ENCODE measurements at places on chromosomes 7 and 10.

- DNase-seq: no peak
Observed at GRCh38 chr10:24133835-24134234, 75.1 kb upstream of the KIAA1217 start.

- DNase-seq: no peak
Observed at GRCh38 chr7:25348104-25348503, 119.8 kb upstream of the NPVF start.

DNA sequence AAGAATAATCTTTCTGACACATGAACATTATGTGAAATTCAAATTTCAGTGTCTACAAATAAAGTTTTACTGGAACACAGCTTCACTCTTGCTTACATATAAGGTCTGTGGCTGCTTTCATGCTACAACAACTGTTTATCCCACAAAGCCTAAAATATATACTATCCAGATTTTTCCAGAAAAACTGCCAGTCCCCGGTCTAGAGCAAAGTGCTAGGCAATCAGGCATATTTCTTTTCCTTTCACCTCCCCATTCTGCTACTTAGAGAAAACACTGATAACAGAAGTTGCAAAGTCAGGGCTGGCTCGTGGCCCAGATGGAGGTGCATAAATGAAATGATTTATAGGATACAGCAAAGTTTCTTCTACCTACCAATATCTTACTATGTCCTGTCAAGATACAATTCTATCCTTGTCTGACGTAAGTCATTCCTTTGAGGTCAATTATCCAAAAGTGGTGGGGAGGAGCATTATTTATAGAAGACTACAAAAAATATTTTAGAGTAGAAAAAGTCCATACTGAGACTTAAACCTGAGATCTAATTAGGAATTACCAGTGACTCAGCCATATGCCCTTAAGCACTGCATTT is 384.1 kb downstream of the NXPH1 start:
- DNase-seq: no peak

DNA sequence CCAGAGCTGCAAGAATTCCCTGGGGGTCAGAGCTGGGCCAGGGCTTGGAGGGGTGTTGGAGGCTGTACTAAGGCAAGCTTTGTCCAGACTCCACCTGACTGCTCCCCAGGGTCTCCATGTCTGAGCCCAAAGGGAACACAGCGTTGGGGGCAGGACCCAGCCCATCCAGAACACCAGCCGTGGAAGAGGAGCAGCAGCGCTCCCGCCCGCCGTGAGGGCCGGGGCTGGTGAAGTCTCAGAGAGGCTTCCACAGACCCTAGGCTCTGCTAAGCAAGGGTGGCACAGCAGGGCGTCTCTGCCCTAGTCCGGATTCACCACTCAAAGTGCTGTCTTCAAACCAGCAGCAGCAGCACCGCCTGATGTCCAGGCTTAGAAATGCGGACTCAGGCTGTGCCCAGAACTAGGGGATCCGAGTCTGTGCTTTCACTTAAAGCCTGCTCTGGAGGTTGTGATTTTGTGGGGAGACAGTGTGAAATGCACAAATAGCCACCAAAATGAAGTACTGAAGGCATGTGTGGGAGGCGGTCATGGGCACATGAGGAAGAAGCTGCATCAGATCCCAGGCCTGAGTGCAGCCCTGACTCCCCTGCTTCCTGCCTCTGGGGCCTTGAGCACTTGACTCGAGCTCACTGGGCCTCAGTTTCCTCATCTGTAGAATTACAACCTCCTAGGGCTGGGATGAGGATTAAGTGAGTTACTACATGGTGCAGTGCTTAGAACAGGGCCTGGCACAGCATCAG is 16.6 kb upstream of the AQP1 start:
- DNase-seq: no peak

DNA sequence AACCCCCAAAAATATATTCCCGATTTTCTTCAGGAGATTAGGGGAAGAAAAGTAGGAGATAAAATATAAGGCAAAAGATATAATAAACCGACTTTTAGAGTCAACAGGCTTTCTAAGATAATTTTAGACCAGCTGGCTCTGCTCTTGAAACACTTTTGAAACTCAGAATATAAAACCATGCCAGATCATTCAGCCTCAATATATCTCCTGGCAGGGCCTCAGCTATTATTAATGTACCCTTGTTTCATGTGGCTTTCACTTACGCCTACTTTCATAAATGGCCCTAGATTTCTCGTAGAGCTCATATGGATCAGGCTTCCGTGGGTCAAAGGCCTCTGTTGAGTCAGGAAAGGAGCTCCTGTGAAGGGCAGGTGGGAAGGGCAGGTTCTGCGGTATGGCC is 396.0 kb downstream of the PHTF2 start:
- DNase-seq: no peak

GRCh38 chr10:974785-975074 is 13.5 kb upstream of the GTPBP4 start:
- DNase-seq: no peak

DNA sequence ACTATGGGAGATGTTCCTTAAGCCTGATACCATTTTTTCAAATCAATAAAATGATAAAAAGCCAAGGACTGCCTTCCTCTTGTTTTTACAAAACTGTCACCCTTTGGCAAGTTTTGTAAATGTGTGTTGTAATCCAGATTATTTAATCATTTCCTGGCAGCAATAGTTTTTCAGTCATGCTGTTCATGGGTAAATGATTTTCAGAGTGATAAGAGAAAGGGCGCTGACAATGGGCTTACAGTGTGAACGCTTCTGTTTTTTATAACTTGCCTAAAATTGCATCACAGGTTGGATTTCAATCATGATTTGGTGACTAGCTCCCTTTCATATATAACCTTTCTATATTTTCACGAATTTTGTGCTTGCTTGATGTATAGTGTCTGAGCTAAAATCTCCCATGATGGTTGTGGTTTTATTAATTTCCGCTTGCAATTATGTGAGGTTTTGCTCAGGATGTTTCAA is 19.0 kb upstream of the DMBT1 start:
- no peak for DNase-seq

DNA sequence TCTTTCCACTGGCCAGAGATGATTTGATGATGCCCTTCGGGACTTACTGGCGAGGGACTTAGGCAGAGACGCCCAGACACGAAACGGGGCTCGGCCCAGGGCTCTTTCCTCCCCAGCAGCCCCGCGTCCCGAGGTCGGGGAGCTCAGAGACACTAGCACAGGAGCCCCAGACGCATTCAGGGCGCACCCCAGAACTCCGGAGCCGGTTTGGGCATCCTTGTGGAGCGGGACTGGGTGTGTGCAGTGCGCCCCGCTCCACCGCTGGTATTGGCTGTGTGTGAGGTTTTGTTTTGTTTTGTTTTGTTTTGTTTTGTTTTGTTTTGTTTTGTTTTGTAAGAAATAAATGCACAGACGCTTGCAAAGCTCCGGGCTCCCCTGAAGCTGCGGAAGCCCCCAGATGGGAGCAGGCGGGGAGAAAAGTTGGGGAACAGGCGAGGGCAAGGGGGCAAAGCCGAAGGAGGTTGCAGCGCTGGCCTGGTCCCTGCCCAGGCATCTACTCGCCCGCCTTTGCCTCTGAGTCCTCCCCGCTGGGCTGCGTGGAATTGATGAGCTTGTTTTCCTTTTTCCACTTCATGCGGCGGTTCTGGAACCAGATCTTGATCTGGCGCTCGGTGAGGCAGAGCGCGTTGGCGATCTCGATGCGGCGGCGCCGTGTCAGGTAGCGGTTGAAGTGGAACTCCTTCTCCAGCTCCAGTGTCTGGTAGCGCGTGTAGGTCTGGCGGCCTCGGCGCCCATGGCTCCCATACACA is 1.9 kb upstream of the HOXA5 start:
- no peak for DNase-seq

- DNase-seq: no peak
Observed at GRCh38 chr7:41125343-41125742, 577.5 kb downstream of the INHBA start.

- DNase-seq: no peak
Observed at GRCh38 chr7:45230611-45231165, 73.1 kb downstream of the RAMP3 start.

- no peak for DNase-seq
Observed at GRCh38 chr7:150830937-150831336, 21.4 kb upstream of the AOC1 start.
